Right forelimb (tissue), 1 donor: ENCODE measurements at places on chromosomes 5 and 9.
A peak's percentile ranks its signal among the peaks of the same experiment; 100 is the strongest.

- DNase-seq = no peak
Observed at GRCh38 chr9:122988141-122988540, 45.3 kb upstream of the GPR21 start.

- peak; percentile 34 for DNase-seq
Observed at GRCh38 chr5:178416919-178417318, 173.3 kb downstream of the COL23A1 start.

GRCh38 chr5:153565822-153566221 is 75.4 kb downstream of the GRIA1 start:
- no peak for DNase-seq

- no peak for DNase-seq
Observed at GRCh38 chr9:92480986-92481633, 1.2 kb downstream of the ASPN start.

DNA sequence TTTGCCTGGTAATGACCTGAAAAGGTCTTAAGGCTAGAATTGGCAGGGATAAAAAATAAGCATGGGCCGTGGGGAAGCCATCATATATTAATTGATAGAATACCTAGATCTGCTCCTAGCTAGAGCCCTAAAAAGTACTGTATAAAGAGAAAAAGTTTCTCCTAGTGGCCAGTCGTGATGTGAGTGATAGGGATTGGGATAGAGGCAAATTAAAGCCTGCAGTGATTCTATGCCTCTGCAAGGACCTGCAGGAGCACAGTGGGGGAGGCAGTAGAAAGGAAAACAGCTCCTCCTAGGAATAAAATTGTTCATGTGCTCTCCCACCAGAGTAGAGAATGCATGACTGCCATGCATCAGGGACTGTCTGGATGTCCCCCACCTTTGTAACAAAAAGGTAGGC is 56.2 kb upstream of the FTMT start:
- no peak for DNase-seq

- DNase-seq = no peak
Observed at GRCh38 chr9:76372336-76372735, 21.9 kb downstream of the RFK start.

- DNase-seq = no peak
Observed at GRCh38 chr5:1493941-1494340, 29.8 kb downstream of the LPCAT1 start.

DNA sequence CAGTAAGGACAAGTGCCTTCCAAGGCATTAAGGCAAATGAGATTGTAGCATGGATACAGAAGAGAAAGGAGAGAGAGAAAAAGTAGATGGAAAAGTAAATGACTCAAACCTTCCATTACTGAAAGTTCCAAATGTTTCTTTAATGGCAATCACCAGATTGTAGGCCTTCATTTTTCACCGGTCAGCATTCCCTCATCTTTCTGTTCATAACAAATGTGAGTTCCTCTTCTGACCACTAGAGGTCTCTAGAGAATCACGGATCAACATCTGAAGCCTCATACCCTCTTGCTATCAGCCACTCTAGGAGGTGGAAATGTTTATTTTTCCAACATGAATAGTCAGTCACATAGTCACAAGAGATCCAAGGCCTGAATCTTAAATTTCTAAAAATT is 73.6 kb upstream of the RPS23 start:
- no peak for DNase-seq

- no peak for DNase-seq
Observed at GRCh38 chr9:101764472-101764871, 26.0 kb upstream of the GRIN3A start.

DNA sequence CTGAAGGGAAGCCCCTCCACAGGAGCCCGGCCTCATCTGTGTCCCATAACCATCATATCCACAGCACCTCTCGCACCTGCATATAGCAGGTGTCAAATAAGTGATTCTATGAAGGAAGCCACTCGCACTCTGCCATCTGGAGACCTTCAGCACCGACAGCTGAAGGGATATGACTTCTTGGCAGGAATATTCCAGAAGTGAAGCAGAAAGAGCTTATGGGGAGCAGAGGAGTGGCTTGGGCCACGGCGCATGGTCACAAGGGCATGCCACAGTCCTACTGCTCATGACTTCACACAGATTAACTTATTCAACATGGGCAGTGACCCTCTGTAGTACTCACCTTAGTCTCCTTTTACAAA is 80.9 kb downstream of the NSUN2 start:
- DNase-seq = no peak

DNA sequence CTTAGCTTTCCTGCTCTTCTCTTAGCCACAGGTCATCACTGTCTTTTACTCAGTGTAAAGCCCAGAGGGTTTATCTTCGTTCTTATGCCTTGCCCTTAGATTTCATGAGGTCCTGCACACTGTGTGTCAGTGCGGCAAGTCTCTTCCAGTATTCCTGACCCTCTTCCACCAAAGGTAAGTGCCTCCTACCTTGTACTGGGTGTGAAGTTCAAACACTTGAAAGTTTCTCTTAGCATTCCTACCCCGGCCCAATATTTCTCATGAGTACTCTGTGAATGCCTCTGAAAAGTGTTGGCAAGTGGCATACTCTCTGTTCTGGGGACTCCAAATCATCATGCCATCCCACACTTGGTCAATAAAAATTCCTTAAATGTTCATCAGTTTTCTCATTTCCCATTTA is 37.4 kb downstream of the FBXO4 start:
- no peak for DNase-seq

DNA sequence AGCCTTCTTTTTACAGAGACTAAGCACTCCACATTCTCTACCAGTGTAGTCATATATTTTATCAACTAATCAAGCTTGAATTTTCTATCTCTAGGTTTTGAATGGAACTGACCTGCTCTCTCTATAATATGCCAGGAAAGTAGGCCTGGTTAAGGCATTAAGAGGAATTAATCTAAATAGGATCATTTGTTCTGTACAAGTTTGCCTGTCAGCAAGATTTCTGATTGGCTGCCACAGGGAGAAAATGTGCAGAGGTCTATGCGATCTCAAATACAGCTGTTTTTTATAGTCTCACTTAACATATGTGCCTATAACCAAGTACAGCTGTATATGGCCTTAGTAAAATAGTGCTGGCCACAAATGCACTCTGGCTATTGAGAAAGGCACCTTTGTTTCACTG is 418.8 kb downstream of the KDM4C start:
- DNase-seq = no peak

- DNase-seq = no peak
Observed at GRCh38 chr5:3251784-3252183, 343.8 kb upstream of the IRX1 start.

GRCh38 chr9:138043061-138043410 is 165.5 kb downstream of the CACNA1B start:
- DNase-seq = no peak

DNA sequence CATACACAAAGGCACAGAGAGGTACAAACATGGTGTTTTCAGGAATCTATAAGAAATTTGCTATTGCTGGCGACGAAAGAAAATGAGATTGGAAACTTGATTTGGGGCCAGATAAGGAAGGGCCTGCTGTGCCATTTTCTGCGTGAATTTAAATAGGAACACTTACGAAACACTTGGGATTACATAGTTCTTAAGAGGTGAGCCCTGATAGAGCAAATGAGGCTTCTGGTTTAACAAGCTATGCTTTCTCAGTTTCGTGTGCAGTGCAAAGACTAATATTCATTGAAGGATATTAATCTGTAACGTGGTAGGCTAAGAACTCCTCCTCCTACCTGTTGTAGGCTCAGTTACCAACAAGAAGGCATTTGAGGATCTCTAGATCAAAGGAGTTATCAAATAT is 93.1 kb downstream of the CDK5RAP2 start:
- no peak for DNase-seq

- no peak for DNase-seq
Observed at GRCh38 chr5:90519081-90519480, 10.3 kb downstream of the LYSMD3 start.

DNA sequence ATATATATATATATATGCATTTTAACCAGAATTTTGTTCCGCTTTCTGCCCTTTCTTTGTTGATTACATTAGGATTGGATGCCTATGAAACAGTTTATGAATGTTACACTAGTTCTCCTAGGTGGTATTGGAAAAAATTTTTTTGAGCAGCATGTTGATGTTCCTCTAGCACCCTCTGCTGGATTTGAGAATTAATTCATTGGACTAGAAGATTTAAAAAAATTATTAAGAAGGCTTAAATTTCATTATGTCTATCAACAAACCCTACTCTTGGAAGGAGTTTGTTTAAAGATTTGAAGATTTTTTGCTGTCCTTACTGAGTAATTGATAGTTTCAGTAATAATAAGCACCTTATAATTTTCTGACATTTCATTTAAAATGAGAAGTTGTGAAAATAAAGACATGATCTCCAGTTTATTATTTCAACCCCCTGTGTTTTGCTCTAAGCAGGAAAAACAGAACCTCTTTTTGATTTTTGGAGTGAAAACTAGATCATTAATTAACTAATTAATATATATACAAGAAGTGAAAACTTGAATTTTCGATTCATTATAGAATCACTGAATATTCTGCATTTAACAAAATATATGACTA is 89.6 kb downstream of the CCDC171 start:
- no peak for DNase-seq

GRCh38 chr5:544675-545355 is 20.6 kb upstream of the SLC9A3 start:
- DNase-seq = no peak

DNA sequence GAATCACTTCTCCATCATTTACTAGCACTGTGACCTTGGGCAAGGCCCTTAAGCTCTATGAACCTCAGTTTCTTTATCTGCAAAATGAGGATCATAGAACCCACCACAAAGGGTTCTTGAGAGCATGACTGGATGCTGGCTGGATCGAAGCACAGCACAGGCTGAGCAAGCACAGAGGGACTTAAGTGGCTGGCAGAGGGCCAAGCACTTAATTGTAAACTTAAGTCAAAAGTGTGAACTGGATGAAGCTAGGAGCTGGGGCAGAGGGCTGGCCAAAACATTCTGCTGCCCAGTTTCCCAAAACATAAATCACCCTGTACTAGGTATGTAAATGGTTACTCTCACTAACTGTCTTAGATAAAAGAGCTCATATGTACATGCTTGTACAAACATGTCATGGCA is 112.3 kb upstream of the WWC1 start:
- DNase-seq = no peak

DNA sequence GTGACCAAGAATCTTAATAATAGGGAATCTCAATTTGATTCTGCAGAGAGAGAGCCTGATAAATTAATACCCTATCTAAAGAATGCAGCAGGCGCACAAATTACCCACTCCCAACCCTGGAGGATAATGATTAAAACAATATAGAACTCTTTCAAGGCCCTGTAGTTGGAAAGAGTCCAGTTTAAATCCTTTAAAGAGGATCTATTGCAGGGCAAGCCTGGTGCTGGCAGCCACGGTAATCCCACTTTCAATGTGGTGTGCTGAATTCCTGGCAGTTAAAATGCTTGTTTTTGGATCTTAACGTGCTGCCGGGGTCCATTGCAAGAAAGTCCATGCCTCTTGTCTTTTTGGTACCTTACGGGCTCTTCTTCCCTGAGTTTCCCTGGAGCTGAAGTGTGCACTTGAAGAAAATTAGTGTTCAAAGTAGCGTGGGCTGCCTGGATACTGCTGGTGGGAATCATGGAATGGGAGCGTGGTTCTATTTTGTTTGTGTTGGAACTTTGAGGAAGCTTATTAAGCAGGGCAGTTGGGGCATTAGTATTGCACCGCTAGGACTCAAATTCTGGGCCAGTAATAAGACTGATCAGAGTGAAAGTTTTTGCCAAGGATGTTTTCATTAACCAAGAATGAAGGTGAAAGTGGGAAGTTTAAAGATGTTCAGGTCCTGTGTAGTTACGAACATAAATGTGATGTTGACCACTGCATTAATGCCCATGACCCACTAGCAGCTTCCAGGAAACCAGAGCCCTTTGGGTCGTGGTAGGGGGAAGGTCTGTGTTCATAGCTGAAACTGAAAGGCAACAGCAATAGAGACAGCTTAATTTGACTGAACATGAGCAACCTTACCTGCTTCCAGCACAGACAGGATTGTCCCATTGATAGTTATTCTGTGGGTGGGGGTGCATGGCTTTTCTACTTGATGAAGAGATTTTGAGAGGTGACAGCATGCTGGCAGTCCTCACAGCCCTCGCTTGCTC is 20.8 kb downstream of the MARCHF6 start:
- DNase-seq = no peak

- DNase-seq = peak; percentile 90
Observed at GRCh38 chr5:179313849-179314521, 31.3 kb downstream of the ADAMTS2 start.

GRCh38 chr5:19532936-19533335 is 455.1 kb downstream of the CDH18 start:
- no peak for DNase-seq
